ENCODE measurements at places on chromosomes 7 and 10.
A peak's percentile ranks its signal among the peaks of the same experiment; 100 is the strongest.

GRCh38 chr10:105516511-105516910 is 875.4 kb downstream of the SORCS3 start:
- DNase-seq, result no peak

DNA sequence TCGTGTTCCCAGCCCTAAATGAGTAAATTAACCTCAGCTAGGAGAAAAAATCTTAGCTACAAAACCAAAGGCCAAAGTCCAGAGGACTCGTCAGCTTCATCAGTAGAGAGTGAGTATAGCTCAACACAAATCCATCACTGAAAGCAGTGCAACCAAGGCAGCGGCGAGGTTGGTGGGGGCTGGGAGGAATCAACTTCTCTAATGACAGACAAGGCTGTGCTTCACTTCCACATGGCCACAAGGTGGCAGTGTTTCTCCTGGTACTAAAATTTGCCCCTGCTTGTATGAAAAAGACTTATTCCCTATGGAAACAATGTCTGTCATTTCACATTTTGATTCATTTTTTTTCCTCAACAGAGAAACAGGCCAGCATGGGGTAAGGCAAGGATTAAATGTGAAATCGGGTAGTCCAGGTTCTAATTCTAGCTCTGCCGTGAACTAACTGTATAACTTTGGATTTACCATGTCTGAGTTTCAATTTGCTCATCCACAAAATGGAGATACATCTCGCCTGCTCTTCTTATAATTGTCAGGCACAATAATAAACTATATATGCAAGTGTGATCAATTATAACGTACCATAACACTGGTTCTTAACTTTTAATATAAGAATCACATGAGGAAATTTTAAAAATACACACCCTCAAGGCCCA is 39.3 kb downstream of the FAS start:
- peak; percentile 28 for DNase-seq

DNA sequence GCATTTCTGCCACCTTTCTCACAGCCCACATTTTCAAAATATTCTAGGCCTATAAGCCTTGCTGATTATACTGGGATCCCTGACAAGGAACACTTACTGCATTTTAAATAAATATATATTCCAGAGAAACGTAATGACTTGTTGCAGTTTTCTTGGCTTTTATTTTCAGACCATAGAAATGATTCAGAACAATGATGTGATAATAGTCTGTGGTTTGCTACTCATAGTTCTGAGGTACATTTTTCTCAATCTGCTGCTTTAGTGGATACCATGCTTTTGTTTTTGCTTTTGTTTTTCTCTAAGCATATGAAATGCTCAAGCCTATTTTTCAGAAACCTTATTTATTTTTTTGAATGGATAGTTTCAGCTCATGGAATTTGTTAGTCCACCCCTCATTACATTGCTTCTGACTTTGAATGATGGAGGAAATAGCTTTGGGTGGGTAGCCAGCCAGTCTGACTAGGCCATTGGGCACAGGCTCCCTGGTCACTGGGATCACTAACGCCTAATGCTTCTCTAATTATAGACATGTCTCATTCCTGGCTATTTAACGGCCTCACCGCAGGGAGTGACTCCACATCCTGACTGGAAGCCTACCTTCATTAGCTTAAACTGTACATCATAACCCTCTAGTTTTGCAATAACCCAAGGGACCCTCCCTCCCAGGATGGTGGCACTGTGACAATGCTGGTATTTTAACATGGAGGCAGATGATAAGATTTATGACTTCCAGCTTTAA is 66.1 kb downstream of the MBL2 start:
- no peak for DNase-seq

GRCh38 chr10:34580643-34581042 is 234.5 kb downstream of the PARD3 start:
- no peak for DNase-seq

GRCh38 chr7:5214236-5214635 is 24.2 kb downstream of the WIPI2 start:
- no peak for DNase-seq

DNA sequence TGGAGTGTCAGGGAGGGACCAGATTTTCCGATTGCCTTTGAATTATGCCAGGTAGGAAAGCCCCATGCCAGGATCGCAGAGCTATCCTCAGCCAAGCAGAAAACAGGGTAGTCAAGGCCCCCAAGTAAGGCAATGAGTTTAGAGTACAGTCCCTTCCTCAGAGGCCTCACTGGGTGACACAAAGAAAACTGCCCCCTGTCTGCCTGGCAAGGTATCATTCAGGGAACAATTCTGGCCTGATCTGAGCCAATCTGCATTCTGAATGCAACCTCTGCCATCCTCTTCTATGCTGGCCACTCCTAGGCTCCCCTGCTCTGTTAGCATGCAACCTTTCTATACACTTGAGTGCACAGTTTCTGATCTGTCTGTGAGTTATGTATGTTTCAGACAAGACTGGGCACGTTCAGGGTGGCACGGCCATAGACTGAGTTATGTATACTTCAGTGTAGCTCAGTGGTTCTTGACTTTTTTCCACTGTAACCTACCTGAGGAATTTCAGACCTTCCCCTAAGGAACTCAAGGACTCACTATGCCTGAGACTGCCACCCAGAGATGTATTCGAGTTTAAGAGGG is 336.8 kb downstream of the PLXNA4 start:
- DNase-seq, result no peak

DNA sequence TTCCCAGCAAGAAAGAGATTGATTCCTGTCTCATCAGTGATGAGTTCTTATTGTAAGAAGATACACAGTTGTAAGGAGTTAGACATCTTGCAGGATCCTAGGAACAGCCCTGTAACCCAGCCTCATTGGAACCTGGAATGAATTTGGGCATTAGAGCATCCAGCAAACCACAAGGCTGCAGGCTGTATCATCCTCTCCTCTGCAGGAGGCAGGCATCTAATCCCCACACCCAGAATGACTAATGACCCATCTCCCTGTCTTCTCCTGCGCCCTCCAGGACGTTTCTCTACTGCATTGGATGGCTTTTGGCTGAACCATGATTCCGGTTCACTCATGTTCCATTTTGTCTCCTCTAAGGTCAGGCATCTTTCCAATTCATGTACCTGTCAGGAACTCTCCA is 233.9 kb downstream of the POU6F2 start:
- DNase-seq, result no peak

DNA sequence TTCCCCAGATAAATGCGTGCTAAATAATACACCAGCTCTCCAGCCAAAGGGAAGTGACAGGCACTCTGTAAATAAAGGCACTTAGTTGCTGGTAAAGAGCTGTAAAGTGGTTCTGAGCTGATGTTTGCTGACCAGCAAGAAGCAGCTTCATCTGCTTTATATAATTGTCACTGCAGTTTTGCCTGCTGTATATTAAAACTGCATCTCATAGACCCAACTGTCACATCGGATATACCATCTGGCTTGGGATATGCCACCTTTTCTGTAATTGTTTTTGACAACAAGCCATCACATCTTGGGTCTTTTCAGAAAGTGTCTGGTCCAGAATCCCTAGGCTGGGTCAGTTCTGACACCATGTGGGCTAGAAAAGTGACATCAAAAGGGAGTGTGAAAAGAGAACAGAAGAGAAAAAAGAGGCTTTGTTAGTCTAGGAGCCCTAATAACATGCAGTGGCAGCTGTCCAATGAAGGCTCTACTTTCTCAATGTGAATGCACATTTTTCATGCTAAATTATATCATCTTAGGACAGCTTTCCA is 697.6 kb downstream of the KCNMA1 start:
- DNase-seq, result peak; percentile 34

DNA sequence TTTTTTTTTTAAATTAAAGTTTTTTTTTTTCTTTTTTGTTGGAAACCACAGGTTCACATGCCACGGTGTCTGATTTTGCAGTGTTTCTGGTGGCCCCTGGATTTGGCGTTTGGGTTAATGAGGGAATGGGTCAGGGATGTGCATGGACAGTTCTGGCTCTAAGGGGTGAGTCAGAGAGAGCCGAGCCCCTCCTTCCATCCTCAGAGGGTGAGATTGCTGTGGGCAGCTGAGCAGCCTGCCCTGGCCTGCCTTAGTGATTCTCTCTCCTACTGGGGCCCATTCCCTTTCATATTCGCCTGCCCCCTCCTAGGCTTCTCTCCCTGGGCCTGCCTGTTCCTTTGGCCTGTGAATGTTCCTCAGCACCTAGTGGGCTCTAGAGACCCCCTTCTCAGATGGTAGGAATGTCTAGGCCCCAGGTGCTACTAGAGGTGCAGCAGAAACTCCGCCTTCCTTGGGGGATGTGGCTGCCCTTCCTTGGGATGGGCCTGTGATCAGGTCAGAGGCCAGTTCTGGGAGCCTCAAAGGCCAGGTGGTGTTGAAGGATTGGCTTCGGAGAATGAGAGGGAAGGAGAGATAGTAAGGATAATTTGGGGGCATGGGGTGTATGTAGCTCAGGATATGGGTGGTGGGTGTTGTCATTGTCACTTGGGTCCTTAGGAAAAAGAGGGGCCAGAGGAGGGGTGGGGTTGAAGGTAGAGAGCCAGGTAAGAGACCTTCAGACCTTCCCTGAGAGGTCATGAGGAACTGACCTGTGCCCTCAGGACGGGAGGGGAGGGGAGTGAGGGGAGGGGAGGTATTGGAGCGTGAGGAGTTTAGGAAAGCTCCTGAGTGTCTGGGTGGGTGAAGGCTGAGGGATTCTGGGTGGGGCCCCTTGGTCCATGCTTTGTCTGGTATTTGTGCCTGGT is 19.8 kb downstream of the TSPAN14 start:
- no peak for DNase-seq

DNA sequence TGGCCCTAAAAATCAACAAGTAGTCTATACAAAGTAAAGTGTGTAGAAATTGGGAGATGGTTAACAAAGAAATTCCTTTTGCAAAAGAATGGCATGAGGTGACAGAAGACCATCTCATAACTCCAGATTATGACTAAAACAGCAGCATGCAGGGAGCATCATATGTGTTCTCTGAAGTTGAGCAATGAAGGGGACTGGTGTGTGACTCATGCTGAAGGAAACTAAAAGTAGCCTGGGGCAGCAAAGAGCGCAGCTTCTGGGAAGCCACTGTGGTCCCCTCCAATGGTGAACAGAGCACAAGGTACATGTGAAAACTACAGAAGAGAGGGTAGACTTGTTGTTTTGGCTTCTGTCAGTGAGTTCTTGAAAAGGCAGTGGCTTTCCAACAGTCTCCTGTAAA is 133.4 kb downstream of the MACC1 start:
- no peak for DNase-seq

DNA sequence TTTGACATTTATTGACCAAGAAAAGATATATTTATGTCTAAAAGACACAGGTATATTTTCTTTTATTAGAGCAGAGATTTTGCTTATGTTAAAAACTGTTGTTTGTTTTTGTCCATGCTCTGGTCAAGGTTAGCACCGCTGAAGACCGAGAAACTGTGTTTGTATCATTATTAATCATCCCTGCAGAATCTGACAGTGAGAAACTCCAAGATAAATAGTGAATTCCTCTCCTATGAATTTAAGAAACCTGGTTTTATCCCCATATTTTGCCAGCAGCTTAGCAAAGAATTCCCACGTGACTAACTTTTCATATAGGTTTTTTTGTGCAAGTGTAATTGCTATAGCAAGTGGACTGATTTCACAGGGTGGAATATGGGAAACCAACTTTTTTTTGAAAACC is 77.6 kb downstream of the FRMD4A start:
- DNase-seq, result no peak

DNA sequence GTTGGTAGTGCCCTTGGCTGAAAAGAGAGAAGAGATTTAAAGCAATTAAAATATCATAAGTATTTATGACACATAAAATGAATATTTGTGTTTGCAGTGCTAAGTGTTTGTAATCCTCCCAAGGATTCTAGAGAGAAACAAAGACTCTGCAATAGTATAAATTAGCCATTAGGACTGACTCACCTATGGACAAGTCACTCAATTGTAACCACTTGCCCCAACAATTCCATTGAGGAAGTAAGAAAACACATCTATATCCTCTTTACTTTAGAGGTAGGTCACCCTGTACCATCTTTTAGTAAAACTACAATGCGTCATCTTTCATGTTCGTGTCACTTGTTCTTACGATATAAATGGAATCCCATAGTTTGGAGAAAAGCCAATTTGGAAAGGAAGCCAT is 85.7 kb upstream of the INHBA start:
- no peak for DNase-seq

DNA sequence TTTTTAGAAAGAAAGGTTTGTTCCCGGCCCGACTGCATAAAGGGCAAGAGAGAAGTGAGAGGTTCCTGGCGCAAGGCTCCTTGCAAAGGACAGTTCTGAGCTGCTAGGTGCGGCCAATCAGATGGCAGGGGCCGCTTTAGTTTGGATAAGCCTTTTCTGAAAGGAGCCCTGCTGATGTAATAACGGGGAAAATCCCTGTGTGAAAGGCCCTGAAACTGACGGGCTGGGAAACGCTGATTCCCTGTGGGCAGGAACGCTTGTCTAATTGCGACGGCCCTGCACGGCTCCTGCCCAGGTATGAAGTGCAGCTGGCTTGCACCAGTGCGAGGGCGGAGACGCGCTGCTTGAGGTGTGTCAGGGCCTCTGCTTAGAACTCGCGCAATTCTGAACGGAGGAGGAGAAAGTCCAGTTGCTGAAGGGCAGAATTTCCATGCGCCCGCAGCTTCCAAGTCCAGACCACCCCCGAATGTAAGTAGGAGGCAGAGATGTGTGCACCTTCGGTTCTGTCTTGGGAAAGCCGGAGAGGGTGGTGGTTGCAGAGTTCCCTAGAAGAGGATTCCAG is 30.5 kb downstream of the TACC2 start:
- DNase-seq, result no peak

GRCh38 chr10:55786461-55787050 is 574.5 kb downstream of the ZWINT start:
- DNase-seq, result no peak

DNA sequence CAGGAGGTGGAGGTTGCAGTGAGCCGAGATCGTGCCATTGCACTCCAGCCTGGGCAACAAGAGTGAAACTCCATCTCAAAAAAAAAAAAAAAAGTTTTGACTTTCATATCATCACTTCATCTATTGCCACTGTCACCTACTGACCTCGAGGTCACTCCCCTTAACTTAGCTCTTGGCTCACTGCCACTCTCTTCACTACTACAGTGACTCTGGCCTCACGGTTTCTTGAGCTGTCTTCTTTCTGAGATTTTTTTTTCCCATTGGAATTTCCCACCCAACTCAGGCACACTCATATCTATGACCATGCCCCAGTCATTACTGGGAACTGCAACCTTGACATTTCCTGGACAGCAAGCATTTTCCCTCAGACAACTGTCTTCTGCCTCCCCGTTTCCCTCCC is 42.6 kb upstream of the C7orf33 start:
- no peak for DNase-seq

- DNase-seq, result no peak
Measured at GRCh38 chr7:82375713-82376112, 67.9 kb downstream of the CACNA2D1 start.

- DNase-seq, result no peak
Measured at GRCh38 chr7:35255443-35256255, 1.7 kb upstream of the TBX20 start.
